ENCODE measurements at places on chromosomes 13 and 19. TPM values are rescaled to one million over a fixed set of nuclear protein-coding genes. Genes with fewer than 3 reads are reported as not detected.

DNA sequence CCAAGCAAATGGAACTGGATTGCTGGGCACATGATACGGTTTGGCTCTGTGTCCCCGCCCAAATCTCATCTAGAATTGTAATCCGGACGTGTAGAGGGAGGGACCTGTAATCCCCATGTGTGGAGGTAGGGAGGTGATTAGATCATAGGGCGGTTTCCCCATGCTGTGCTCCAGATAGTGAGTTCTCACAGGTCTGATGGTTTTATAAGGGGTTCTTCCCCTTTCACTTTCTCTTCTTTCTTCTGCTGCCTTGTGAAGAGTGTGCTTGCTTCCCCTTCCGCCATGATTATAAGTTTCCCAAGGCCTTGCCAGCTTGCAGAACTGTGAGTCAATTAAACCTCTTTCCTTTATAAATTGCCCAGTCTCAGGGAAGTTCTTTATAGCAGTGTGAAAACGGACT is 32.6 kb upstream of the MTIF3 start:
- H3K36me3 ChIP-seq, result no peaks in the 10 kb centered on the region
- no peak overlapping the region for H3K4me3 ChIP-seq
- H3K27ac ChIP-seq, result no peak overlapping the region

DNA sequence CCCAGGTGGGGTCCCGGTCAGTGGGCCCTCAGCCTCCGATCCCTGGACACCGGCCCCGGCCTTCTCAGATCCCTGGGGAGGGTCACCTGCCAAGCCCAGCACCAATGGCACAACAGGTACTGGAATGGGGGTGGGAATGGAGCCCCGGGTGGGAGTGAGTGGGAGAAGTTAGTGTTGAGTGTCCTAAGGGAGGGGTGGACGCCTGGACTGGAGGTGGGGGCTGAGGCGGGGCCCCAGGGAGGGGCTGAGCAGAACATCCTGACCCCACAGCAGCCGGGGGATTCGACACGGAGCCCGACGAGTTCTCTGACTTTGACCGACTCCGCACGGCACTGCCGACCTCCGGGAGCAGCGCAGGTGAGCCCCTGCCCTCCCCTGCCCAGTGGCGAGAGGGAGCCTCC is 17.7 kb downstream of the EPN1 start:
- H3K27me3 ChIP-seq, result no peaks in the 10 kb centered on the region
- peaks cover 16% of the 10 kb centered on the region for H3K36me3 ChIP-seq
- no peak overlapping the region for H3K27ac ChIP-seq
- no peak for DNase-seq

GRCh38 chr13:40208517-40208916 is 457.9 kb downstream of the FOXO1 start:
- H3K27ac ChIP-seq, result peak overlapping the region; percentile 48
- peaks cover 72% of the 10 kb centered on the region for H3K4me1 ChIP-seq
- H3K27me3 ChIP-seq, result no peaks in the 10 kb centered on the region
- no peak overlapping the region for H3K4me3 ChIP-seq
- H3K36me3 ChIP-seq, result no peaks in the 10 kb centered on the region
- peak; percentile 59 for DNase-seq

- no peak overlapping the region for H3K27ac ChIP-seq
- H3K36me3 ChIP-seq, result no peaks in the 10 kb centered on the region
- no peaks in the 10 kb centered on the region for H3K27me3 ChIP-seq
- DNase-seq, result no peak
- no peak overlapping the region for H3K4me3 ChIP-seq
Measured at GRCh38 chr13:84784443-84785153, 902.3 kb upstream of the SLITRK1 start.

GRCh38 chr13:24355103-24355502 is 45.7 kb downstream of the C1QTNF9 start:
- H3K36me3 ChIP-seq, result no peaks in the 10 kb centered on the region
- H3K4me1 ChIP-seq, result no peaks in the 10 kb centered on the region
- no peak overlapping the region for H3K27ac ChIP-seq
- no peak for DNase-seq
- no peak overlapping the region for H3K4me3 ChIP-seq

GRCh38 chr13:61142506-61142905 is 273.1 kb downstream of the PCDH20 start:
- H3K4me1 ChIP-seq, result no peaks in the 10 kb centered on the region
- no peak for DNase-seq
- H3K36me3 ChIP-seq, result no peaks in the 10 kb centered on the region
- H3K4me3 ChIP-seq, result no peak overlapping the region
- H3K27ac ChIP-seq, result no peak overlapping the region

- no peak overlapping the region for H3K27ac ChIP-seq
- peaks cover 1% of the 10 kb centered on the region for H3K36me3 ChIP-seq
- DNase-seq, result peak; percentile 64
- H3K4me3 ChIP-seq, result no peak overlapping the region
Measured at GRCh38 chr19:5154129-5154798, 185.4 kb downstream of the KDM4B start.

GRCh38 chr19:55066107-55066709 is 3.3 kb upstream of the RDH13 start:
- peaks cover 1% of the 10 kb centered on the region for H3K36me3 ChIP-seq
- peaks cover 21% of the 10 kb centered on the region for H3K4me1 ChIP-seq
- no peak overlapping the region for H3K4me3 ChIP-seq
- DNase-seq, result no peak

DNA sequence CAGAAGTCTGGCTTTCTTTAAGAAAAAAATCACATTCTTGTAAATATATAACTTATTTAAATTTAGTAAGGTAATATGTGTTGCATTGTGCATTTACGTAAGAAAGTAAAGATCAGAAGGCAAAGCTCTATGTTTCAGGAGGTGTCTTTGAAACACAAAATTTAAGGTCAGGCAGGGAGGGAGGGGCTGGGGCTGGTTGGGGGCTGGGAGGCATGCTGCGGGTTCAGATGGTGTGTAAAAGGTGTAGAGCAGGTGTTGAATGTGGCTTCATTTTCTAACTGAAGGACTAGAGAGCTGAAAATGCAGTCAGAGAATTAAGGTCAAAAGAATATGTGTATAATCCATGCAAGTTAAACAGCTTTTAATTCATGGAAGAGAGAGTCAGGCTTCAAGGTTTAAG is 14.3 kb downstream of the FAM216B start:
- H3K4me1 ChIP-seq, result no peaks in the 10 kb centered on the region
- H3K27me3 ChIP-seq, result peaks cover 11% of the 10 kb centered on the region
- no peak for DNase-seq
- H3K4me3 ChIP-seq, result no peak overlapping the region

DNA sequence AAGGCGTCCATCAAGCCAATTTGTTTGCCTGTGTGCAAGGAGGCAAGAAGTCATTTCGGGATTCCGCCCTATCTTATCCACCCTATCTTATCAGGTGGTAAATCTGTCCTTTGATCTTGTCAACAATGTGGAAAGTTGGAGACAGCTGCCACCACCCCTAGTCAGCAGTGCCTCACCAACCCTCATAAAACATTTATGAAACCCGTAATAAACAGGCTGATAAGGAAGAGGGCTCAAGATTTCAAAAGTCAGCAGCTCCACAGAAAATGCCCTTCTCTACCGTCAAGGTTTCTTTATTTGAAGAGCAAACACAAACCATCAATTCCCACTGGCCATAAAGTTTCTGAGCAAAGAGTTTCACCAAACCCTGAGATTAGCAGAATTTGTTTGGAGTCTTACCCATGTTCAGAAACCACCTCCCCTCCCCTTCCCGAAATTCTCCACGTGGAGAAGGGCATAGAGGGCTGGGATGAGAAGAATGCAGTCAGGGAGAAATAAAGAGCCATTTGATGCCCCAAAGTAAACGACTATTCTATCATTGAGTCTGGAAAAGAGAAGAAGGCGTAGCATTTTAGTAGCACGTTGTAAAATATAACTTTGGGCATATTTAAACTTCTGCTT is 196.0 kb upstream of the GPR12 start:
- no peak overlapping the region for H3K27ac ChIP-seq
- H3K4me1 ChIP-seq, result no peaks in the 10 kb centered on the region
- H3K4me3 ChIP-seq, result no peak overlapping the region
- no peak for DNase-seq
- no peaks in the 10 kb centered on the region for H3K36me3 ChIP-seq

GRCh38 chr13:42392716-42393572 is 121.0 kb downstream of the AKAP11 start:
- peaks cover 3% of the 10 kb centered on the region for H3K36me3 ChIP-seq
- H3K27me3 ChIP-seq, result no peaks in the 10 kb centered on the region
- H3K27ac ChIP-seq, result peak overlapping the region; percentile 100
- peaks cover 74% of the 10 kb centered on the region for H3K4me1 ChIP-seq
- H3K4me3 ChIP-seq, result peak overlapping the region; percentile 84

GRCh38 chr13:27794368-27794691 is 2.0 kb downstream of the GSX1 start:
- H3K4me3 ChIP-seq, result no peak overlapping the region
- H3K27me3 ChIP-seq, result peaks cover 76% of the 10 kb centered on the region
- peaks cover 1% of the 10 kb centered on the region for H3K36me3 ChIP-seq
- no peak for DNase-seq
- peaks cover 34% of the 10 kb centered on the region for H3K4me1 ChIP-seq

DNA sequence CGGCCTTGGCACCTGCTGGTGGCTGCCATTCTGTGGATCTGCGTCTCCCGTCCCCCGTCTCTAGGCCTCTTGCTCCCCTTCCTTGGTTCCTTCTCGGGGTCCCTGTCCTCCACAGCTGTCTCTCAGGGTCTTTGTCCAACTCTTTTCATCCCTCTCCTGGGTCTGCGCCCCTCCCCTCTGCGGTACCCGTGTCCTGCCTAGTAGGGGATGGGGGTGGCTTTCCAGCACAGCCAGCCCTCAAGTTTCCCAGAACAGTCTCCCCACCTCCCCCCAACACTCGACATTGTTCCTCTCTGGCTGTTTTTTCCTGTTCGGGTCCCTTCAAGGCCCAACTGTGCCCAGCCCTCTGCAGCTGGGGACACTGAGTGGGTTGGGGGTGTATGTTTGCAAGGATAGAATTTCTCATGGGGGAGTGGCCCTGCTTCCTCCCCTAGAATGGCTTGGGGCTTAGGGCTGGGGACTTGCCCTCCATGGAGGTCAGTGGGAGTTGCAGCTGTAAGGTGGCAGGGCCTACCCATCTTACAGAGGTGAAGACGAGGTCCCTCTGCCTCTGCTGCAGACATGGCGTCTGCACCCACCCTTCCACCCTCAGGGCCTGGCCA is 762 bp upstream of the ADM5 start:
- peaks cover 13% of the 10 kb centered on the region for H3K27me3 ChIP-seq
- DNase-seq, result no peak
- H3K4me1 ChIP-seq, result peaks cover 31% of the 10 kb centered on the region

DNA sequence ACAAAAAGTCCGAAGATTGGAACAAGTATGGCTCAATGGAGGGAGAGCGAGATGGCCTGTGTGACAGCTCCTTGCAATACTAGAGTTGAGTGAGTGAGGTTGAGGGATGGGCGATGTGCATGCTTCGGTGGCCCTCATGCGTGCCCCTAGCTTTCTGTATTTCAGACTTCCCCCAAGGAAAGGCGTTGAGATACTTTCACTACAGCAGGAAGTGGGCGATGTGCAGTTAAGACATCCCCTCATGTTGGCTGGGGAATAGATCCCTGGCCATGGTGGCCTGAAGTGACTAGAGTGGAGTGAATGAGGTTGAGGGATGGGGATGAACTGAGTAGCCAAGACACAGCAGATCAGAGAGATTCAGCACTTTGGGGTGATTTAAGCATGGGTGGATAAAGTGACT is 633.9 kb upstream of the GPC6 start:
- H3K27ac ChIP-seq, result no peak overlapping the region
- no peak overlapping the region for H3K4me3 ChIP-seq
- H3K27me3 ChIP-seq, result no peaks in the 10 kb centered on the region

GRCh38 chr19:41330481-41330880 is 20.5 kb downstream of the CCDC97 start:
- H3K27ac ChIP-seq, result peak overlapping the region; percentile 33
- DNase-seq, result no peak
- no peak overlapping the region for H3K4me3 ChIP-seq
- peaks cover 54% of the 10 kb centered on the region for H3K4me1 ChIP-seq
- no peaks in the 10 kb centered on the region for H3K27me3 ChIP-seq

DNA sequence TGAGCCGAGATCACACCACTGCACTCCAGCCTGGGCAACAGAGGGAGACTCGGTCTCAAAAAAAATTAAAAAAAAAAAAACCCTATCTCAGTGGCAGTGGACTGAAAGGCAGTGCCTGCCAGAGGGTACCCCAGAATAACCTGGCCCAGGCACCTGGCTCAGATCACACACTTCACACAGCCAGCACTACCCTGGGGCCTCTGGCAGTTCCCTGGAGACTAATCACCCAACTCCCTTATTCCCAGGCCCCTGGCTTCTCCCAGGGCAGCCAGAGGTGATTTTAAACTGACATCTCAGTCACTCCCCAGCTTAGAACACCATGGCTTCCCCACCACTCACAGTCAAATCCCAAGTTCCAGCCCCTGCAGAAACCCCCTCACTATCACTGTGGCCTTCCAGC is 3.5 kb upstream of the SLC27A5 start:
- DNase-seq, result no peak
- peaks cover 23% of the 10 kb centered on the region for H3K36me3 ChIP-seq
- peak overlapping the region; percentile 88 for H3K4me3 ChIP-seq
- H3K4me1 ChIP-seq, result peaks cover 40% of the 10 kb centered on the region
- H3K27ac ChIP-seq, result peak overlapping the region; percentile 13

DNA sequence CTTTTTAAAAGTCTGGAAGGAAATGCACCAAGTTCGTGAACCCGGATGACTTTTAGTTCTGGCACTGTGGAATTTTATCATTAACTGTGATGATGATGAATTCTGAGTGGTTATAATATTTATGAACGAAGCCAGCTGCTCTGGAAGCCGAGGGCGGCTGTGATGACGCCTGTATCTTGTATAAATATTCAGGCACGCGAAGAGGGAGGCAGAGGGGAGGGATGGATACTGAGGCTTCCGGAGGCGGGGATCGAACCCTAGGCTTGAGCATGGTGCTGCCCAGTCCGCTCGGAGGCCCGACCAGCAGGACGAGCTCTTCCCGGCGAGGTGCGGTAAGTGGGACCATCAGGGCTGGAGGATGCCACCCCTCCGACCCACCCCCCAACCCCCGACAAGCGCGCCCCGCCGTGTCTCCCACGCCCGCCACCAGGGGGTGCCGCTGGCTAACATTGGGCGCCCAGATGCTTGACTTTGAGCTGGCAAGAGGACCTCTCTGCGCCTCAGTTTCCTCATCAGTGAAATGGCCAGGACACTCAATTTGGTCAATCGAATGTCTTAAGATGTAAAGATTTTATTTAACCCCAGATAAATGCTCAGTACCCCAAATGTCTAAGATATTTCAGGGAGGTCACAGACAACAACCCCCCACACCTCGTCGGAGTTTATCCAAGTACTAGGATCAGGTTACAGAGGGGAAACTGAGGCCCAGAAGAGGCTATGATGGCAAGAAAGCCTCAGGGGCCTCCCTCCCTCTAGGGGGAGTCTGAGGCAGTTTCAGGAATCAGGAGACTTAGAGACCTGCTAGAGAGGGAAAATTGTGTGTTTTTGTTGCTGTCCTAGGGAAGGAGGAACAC is 4.5 kb upstream of the RAB3A start:
- peaks cover 9% of the 10 kb centered on the region for H3K4me1 ChIP-seq
- peaks cover 8% of the 10 kb centered on the region for H3K27me3 ChIP-seq
- peak; percentile 63 for DNase-seq

- no peak for DNase-seq
- no peaks in the 10 kb centered on the region for H3K27me3 ChIP-seq
- H3K4me1 ChIP-seq, result peaks cover 10% of the 10 kb centered on the region
- H3K36me3 ChIP-seq, result no peaks in the 10 kb centered on the region
- H3K4me3 ChIP-seq, result peak overlapping the region; percentile 3
Measured at GRCh38 chr13:38180670-38181069, 169.0 kb upstream of the UFM1 start.

FCER2 gene
- 0.89 TPM for total RNA-seq

PGLYRP2 gene
- 0.07 TPM for total RNA-seq

SIGLEC12 gene
- total RNA-seq, result not detected

PROZ gene
- not detected for total RNA-seq

FFAR2 gene
- total RNA-seq, result not detected

ZGLP1 gene
- total RNA-seq, result 1.1 TPM

GIPR gene
- total RNA-seq, result 1.8 TPM

CYP4F2 gene
- total RNA-seq, result not detected

RXFP2 gene
- not detected for total RNA-seq

YJEFN3 gene
- total RNA-seq, result 7.2 TPM

SOX1 gene
- not detected for total RNA-seq

LGALS14 gene
- total RNA-seq, result 1.2 TPM

Measured in activated naive CD4-positive, alpha-beta T cell treated with anti-CD3 and anti-CD28 coated beads for 36 hours (primary cell).